ENCODE measurements at places on chromosomes 3 and 15.

- no peak for DNase-seq
These were observed 78.8 kb upstream of the PRR23C start for GRCh38 chr3:139123377-139124095.

DNA sequence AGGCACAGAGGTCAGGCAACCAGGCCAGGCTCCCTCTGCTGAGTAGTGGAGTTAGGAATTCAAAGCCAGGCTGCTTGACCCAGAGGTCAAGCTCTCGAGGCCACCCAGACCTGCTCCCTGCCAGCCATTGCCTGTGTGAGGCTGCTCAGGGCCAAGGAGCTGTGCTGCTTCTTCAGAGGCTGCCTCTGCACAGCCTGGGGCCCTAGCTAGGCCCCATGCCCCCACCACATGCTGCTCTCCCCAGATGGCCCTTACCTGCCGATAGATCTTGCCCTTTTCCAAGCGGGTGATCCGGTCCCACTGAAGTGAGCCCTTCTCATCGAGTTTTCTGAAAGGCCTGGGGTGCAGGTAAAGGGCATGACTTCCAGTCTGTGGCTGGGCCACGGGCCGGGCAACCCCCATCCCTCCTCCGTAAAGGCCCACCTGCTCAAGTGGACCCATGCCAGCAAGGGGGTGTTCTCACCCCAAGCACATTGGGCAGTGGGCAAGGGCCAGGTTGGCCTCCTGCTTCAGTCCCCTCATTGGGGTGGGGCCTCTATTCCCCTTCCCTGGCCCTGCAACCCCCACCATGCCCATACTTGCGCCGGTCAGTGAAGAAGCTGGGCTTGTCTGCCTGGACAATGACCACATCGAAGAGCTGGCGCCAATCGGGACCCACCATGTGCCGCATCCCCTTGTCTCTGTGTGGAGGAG, 6.5 kb downstream of the NT5DC2 start:
- DNase-seq: peak; percentile 0

GRCh38 chr15:29942548-29942947, 120.3 kb upstream of the TJP1 start:
- no peak for DNase-seq

GRCh38 chr3:186386883-186387560, 25.0 kb upstream of the DGKG start:
- peak; percentile 16 for DNase-seq

GRCh38 chr3:160114355-160114995, 110.7 kb upstream of the C3orf80 start:
- no peak for DNase-seq

DNA sequence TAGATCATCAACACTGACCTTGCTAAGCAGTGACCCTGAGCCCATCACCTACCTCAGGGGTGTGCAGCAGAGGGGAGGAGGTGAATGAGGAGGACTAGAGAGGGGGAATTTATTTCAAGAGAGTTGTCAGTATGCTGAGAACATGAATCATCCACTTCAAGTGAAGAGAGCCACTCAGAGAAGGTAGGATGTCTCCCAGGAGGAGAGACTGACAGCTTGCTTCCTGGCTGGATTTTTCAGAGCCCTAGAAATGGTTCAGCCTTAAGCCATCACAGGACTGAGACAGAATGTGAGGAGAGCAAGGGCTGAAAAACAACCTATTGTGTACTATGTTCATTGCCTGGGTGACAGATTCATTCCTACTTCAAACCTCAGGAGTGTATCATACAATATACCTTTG, 34.8 kb downstream of the CCNL1 start:
- DNase-seq: no peak

- peak; percentile 69 for DNase-seq
These were observed 109.4 kb downstream of the KLF13 start for GRCh38 chr15:31435912-31436628.

DNA sequence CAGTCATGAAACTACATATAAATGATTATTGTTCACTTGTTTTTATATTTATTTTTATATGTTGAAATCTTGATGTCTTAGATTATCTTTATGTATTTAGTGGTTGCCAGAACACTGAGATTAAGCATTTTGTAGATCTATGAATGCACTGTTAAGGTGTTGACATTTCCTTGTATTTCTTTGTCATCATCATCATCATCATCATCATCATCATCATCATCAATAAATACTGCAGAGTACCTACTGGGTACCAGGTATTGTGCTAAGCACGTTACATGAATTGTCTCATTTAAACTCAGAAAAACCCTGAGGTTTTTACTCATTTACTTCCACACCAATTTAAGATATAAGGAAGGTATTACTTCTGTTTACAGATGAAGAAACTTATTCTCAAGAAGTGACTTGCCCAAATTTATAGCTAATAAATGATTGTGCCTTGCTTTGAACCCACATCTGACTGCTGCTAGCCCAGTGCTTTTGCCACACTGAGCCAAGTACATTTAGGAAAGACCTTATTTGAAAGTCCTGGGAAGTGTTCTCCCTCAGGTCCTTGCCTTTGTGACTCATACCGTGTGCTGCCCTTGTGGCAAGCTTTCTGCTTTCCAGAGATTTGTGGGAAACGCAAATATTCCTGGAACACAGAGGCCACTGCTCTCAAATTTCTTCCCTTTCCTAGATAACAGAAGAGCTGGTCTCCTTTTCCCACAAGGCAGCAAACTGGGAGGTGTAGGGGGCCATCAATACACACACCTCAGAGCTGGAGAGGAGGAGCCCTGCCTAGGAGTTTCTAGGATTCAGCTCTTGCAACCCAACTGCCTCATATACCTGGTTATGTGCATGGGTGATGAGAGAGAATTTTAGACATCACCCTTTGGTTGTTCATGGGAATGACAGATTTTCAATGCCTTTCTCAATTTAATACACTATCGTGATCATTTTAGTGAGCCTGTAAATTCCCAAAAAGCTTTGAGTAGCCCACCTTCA, 115.4 kb upstream of the C15orf61 start:
- DNase-seq: no peak

DNA sequence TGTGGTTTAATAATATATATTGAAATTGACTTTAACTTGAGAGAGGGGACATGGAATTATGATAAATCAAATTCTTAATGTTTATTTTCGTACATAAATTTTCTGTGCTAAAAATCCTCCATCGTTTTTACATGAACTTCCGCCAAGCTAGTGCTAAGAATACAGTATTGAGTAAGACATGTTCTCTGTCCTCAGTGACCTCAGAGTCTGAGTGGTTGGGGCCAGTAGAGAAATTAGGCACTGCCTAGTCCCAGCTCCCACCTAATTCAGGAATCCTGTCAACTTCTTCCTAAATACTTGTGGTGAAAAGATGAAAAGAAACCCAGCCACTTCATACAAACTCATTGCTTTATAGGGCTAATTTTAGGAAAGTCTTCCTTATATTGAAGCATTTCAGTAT, 110.3 kb downstream of the PPP2R3A start:
- DNase-seq: no peak

DNA sequence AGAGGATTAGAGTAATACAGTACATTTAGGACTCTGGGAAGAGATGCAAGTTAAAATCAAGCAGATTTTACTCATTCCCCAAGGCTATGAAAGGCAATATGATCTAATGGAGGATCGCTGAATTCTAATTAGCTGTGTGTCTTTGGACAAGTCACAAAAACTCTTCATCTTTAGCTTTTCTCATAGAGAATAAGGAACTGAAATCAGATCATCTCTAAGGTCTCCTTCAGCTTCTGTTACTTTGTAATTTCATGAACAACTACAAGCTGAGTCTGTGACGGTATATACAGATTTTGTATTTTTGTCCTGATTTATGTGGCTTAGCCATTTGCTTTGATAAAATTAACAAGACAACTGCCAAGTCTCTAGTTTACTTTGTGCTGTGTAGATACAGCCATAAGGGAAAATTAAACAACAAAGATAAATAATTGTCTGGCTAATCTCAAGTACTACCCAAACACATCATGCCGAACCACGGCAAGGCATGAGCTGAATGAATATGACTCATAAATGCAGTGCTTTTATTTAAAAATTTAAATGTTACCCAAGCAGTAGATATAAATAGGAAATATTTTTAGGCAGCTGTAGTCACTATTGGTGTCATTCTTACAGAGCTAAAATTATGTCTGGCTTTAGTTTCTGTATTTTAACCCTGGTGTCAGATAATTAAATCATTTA, 81.5 kb downstream of the GAP43 start:
- DNase-seq: no peak

GRCh38 chr15:98703126-98703685, 54.9 kb downstream of the IGF1R start:
- no peak for DNase-seq

DNA sequence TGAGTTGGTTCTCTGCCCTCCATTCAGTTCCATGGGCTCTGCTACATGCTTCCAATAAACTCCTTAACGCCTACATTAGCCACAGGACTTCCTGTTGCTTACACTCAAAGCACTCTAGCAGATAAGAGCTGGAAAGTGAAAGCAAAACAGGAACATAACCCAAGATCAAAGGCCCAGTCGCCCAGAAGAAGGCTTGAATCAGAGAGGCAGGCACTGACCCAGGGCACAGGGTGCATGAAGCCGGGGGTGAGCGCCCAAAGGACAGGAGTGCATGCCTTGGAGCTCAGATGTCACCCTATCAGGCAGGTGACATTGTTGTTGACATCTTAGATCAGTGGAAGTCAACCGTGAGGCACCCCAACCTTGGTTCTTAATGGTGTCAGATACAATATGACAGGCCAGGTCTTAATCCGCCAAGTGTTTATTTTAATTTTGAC, 235.1 kb downstream of the UACA start:
- peak; percentile 63 for DNase-seq

DNA sequence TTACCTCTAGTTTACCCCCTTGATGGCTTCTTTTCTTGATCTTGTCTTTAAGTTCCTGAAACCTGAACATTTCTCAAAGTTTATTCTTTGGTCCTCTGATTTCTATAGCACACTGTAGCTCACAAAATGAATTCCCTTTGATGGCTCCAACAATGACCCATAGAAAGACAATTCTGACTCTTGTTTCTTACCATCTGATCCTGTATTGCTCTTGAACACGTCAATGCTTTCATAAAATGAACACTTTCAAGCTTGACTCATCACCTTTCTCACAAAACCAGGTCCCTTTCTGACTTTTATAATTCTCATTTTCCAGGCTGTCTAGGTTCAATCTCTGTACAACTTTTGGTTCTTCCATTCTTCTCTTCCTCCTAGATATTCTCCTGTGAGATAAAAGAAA, 5.7 kb upstream of the GAP43 start:
- DNase-seq: no peak

DNA sequence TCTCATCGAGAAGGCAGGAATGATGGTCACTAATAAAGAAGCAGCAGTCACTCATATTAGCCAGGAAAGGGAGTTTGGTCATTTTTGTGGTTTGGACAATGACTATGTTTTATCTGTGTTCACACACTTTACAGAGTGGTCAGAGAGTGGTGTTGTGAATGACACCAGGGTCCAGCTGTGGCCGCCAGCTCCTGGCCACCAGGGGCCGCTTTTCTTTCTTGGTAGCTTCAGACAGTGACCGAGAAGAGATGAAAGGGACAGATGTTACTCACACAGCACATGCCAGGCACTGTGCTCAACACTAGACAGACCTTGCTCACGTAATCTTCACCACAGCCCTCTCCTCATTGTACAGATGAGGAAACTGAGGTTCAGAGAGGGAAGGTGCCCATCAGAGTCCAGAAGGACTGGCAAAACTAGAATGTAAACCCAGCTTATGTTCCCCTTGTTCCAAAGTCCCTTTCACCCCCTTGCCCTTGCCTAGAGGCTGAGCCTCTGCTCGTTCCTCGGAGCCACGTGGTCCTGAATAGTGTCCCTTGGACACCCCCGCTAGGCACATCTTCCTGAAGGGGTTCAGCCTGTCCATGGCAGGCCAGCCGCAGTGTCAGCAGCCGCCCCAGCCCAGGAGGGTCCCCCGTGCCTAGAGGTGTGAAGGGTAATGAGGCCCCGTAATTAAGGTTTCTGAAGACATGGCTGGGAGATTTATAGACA, 55.6 kb downstream of the CYP11A1 start:
- DNase-seq: no peak

GRCh38 chr3:53570081-53570480, 75.7 kb downstream of the CACNA1D start:
- no peak for DNase-seq

DNA sequence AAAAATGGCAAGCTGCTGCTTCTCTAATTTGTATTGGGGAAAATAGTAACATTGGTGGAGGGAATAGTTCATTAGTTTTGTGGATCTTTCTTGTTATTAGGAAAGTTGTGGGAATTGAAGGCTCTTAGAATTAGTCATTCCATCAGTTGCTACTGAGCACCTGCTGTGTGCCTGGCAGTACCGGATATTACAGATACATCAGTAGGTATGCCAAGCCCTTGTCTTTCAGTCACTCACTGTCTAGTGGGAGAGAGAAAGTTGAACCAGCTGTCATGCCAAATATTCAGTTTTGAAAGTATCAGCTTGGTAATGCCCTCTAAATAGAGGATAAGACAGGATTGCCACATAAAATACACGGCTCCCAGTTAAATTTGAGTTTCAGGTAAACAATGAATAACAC, 32.5 kb downstream of the IGSF10 start:
- DNase-seq: no peak

- no peak for DNase-seq
These were observed 35.4 kb downstream of the GYG1 start for GRCh38 chr3:149026718-149027117.

DNA sequence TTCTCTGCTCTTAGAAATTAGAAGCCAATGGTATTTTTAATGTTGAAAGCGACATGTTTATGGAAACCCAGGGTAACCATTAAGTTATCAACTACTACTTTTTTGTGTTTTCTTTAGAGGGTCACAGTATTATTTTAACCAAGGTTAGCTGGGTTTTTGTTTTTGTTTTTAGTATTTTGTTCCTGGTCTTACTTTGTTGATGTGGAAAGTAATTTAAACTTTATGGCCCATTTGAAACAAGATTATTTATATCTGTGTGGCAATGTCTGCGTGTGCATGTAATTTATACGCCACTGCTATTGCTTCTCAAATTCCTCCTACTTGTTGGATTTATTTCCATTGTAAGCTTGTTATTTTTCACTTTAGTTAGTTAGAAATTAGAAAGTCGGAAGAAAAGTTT, 722.1 kb upstream of the NR2F2 start:
- DNase-seq: no peak

All from stimulated activated CD4-positive, alpha-beta T cell treated with anti-CD3 and anti-CD28 coated beads, Interleukin-1b, Interleukin-23, amount 100 ng/mL, for 48 hours (primary cell).